ENCODE measurements at places on chromosomes 7 and 10.

DNA sequence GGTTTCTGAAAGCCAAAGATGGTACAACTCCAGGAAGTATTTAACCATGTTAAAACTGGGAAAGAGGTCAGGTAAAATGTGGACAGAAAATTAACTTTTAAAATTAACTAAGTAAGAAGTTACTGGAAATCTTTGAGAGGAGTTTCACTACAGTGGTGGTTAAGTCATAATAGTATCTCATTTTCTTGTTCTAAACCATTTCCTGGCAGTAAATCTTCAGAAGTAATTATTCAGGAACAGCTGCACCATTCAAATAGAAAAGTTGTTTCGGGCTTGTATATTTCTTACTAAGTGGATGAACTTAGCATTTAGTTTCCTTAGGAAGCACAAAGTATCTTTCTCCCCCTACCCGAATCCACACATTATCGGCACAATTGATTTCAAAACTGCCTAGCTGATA is 27.1 kb downstream of the COPG2 start:
- DNase-seq = no peak

DNA sequence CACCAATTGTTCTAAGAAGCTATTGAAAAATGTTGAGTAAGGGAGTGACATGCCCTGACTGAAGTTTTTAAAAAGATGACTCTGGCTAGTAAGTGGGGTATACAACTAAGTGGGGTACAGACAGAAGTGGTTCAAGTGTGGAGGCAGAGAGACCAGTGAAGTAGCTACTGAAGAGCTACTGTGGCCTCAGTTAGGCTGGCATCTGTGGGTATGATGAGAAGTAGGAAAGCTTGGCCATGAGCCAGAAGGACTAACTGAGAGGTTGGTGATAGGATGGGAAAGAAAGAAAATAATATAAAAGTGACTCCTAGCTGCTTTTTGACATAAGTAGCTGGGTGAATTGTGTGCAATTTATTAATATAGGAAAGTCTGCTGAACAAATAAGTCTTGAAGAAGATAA is 176.6 kb downstream of the SEMA3D start:
- no peak for DNase-seq

- DNase-seq = no peak
Observed at GRCh38 chr7:22137026-22137425, 191.3 kb upstream of the CDCA7L start.

DNA sequence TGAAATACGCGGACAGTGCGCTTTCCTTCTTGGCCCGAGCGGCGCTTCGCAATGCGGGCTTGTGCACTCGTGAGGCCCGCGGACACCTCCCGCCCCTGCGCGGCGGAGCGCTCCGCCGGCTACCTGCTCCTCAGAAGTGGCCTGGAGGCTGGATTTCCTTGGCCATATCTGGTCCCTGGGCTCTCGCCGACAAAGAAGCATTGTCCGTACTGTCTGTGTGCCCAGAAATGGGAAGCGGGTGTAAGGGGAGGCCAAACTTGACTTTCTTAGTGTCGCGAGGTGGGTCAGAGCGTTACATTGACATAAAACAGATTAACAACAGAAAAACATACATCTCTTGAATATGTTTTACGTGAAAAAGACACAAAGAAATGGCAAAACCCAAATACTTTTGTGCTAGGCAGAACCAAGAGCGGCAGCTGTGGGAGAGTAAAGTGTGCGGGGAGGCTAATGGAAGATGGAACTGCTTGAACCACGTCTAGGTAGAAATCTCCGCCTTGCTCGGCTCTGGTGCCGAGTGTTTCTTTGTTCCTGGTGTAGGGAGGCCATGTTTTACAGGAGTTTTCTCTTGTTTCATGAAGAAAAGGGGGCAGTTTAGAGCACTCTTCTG is 1.4 kb downstream of the LANCL2 start:
- no peak for DNase-seq

DNA sequence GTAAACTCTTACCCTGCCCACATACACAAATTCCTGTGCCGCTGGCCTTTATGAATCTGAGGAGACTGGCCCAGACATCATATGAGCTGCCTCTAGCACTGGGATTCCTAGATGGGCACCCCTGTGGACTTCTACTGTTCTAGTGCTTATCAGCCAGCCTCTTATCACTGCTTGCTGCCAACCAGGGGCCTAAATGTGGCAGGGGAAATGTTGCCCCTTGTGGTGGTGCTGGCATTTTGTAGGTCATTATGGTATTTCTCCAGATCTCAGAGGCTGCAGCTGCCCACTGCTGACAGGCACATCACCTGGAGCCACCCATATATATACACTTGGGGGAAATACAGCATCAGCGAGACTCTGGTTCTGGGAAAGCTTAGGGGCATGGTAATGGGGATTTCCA is 5.4 kb downstream of the SFR1 start:
- no peak for DNase-seq

GRCh38 chr7:112167147-112167546 is 39.1 kb downstream of the DOCK4 start:
- DNase-seq = no peak

DNA sequence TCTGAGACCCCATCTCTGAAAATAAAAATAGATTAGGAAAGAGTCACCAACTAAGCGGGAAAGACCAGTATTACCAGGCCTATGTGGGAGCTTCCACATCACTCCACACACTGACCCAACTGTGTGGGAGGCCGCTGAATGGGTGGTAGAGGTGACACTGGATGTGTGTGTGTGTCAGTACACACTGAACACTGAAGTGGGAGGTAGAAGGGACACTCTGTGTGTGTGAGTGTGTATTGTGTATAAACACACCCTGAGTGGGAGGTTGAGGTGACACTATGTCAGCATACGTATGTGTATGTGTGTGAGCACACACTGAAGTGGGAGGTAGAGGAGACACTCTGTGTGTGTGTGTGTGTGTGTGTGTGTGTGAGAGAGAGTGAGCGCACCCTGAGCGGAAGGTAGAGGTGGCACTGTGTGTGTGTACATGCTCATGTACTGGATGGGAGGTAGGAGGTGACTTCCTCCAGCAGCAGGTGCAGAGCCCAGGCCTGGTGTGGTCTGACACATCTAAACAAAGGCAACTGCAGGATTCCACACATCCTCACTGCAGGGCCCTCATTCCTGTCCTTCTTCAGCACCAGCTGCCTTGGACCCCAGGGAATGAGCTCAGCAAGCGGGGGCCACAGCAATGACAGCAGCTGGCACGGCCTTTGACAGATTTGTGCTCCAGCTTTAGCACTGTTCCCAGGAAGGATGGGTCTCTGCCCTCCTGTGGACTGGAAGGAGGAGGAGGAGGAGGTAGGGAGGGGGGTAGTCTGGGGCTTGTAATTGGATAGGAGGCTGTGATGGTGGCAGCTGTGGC is 26.5 kb upstream of the RBM20 start:
- no peak for DNase-seq

GRCh38 chr10:22780474-22780885 is 66.1 kb upstream of the PIP4K2A start:
- no peak for DNase-seq

- DNase-seq = no peak
Observed at GRCh38 chr7:73736885-73737284, 1.7 kb downstream of the ABHD11 start.

- no peak for DNase-seq
Observed at GRCh38 chr10:26938578-26938977, 77.8 kb upstream of the ABI1 start.

GRCh38 chr7:108097703-108098102 is 32.5 kb downstream of the LAMB4 start:
- DNase-seq = no peak
